ENCODE measurements at places on chromosomes 2 and 18.

DNA sequence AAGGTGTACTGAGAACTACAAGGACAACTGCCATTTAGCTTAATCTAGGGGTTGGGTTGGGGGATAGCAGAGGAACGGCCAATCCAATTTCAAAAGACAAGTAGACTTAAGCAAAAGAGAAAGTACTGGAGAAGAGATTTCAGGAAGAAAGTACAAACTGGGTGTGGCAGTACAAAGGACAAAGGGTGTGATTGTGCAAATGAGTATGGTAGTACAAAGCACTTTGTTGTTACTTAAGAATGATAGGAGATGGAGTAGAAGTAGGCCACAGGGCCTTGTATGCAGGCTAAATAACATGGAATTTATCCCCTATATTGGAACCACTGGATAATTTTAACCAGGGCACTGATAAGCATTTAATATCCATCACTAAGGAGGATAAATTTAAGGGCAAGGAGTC, 4.7 kb upstream of the ORC2 start:
- no peak for DNase-seq

DNA sequence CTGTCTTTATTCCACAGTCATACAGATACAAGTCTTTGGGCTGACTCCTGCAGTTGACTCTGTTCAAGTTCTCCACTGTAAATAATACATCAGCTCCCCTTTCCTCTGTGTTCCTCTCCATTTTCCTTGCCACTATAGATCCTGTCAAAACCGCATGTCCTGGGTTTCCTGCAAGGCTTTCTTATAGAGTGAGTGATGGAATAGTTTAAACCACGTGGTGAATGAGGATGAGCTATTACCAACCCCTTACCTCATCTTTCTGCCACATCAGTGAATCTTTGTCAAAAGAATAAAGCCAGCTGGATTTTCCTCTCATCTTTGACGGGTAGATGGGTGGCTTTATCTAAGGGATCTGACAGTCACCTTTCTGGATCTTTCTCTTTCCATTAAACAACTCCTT, 3.9 kb upstream of the GALNT14 start:
- no peak for DNase-seq

DNA sequence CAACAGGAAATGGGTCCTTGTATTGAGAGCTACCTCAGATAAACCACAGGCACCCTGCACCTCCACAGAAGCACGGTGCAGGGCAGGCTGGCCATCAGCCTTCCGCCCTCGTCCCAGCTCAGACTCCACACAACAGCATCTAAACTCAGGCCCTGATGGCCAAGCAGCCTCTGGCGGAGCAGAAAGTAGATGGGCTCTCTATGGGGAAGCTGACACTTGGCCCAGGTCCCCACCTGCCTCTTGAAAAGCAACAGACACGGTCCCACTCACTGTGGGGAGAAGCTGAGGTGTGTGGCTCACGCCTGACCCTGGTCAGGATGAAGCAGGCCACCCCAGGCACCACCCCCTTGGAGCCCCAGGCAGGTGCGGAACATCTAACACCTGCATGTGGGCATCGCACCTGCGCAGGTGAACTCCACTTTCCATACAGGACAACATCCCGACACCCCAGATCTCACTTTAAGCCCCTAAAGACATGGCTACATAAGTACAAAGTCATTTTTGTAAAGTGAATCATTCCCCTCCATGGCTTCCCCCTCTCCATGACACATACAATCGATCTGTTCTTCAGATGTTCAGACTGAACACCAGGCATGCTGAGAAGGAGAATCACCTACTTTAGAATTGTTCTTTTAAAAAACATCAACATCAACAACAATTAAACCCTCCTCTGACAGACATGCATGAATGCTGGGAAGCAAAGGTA, 208.4 kb downstream of the ZBTB7C start:
- no peak for DNase-seq

GRCh38 chr2:47254464-47254863, 99.4 kb upstream of the STPG4 start:
- DNase-seq: no peak

GRCh38 chr2:238505119-238505891, 78.6 kb downstream of the ASB1 start:
- no peak for DNase-seq

DNA sequence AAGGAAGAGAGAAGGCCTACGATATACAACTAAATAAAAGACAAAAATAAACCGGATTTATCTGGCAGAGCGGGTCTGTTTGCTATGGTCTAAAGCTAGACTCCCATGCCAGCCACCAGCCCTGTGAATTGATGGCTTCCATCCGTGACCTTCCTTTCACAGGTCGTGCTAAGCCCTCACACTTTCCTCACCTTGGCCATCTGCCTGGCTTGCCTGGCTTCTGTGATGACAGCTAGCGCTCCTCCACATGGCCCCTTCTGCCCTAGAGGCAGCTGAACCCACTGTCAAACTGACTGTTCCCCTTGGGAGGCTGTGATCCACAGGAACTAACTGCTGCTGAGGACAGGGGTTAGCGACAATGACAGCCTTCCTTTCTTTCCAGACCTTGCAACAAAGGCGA, 32.5 kb downstream of the GAREM1 start:
- DNase-seq: no peak

GRCh38 chr2:85436836-85437487, 18.4 kb downstream of the SH2D6 start:
- no peak for DNase-seq

- DNase-seq: no peak
Measured at GRCh38 chr2:191347881-191348280, 102.7 kb downstream of the MYO1B start.
